ENCODE measurements at places on chromosomes 3 and 15.

GRCh38 chr3:11300970-11301369 is 28.8 kb downstream of the ATG7 start:
- DNase-seq = no peak

GRCh38 chr15:57685306-57686095 is 21.0 kb upstream of the POLR2M start:
- no peak for DNase-seq

DNA sequence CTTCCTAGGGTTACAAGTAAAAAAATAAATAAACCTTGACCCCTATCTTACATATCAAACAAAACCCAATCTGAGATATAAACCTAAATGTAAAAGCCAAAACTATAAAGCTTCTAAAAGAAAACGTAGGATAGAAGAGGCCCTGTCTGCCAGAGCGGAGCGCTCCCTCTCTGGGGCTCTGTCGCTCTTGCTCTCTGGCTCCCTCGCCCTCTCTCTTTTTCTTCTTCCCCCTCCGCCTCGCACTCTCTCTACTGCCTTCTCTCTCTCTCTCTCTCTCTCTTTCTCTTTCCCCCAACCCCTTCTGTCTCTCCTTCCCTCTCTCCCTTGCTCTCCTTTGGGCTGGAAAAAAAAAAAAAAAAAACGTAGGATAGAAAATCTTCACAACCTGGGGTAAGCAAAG is 21.6 kb downstream of the RYK start:
- DNase-seq = no peak

- peak; percentile 58 for DNase-seq
Measured at GRCh38 chr15:75049392-75049791, 26.0 kb downstream of the PPCDC start.

- DNase-seq = no peak
Measured at GRCh38 chr15:23472033-23472432, 25.0 kb upstream of the GOLGA6L2 start.

- no peak for DNase-seq
Measured at GRCh38 chr3:130894130-130894985, 474 bp downstream of the ATP2C1 start.

DNA sequence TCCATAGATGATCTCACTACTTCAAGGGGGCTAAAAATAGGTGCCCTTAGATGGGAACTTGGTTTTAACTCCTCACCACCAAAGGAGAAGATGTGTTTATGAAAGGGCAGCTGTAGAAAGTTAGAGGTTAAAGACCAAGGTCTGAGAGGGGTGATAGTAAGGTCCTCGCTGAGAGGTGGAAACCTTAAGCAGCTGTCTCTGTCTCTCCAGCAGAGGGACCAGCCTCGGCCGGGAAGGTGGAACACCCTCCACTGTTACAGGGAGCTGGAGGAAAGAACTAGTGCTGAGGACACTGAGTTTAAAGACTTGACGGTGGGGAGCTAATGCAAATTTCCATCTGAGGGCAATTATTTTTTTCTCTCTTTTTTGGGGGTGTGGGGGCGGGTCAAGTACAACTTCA is 8.9 kb upstream of the RLBP1 start:
- no peak for DNase-seq

DNA sequence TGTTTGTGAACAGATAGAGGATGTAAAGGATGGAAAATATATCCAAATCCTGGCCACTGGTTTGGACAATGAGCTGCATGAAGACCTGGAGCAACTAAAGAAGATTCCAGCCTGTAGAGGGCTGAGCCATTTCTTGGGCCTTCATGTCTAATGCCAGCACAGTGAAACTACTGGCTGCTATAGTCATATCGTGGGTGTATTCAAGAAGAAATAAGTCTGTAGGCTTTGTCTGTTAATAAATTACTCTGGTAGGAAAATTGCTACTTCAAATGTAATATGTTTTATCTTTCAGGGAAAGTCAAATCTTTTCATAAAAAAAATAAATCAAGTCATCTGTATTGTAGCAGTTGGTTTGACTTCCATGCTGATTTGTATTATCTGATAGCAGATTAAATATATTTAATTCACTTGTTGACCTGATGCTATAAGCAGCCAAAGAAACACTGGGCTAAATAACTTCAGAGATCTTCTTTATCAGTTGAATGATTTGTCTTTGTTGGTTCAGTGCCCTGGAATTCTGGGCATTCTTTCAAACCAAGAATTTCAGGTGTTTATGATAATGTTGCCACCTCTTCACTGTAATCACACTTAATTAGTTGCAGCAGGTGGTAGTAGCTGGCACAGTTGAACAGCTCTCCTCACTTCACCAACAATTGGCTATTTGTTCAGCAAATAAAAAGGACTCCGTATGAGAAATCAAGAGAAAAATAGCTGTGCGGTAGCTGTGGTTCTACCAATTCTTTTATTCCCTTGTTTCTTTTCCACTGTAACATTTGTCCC is 1109.5 kb downstream of the NSUN3 start:
- no peak for DNase-seq

GRCh38 chr3:172751175-172751704 is 714 bp downstream of the ECT2 start:
- DNase-seq = no peak

DNA sequence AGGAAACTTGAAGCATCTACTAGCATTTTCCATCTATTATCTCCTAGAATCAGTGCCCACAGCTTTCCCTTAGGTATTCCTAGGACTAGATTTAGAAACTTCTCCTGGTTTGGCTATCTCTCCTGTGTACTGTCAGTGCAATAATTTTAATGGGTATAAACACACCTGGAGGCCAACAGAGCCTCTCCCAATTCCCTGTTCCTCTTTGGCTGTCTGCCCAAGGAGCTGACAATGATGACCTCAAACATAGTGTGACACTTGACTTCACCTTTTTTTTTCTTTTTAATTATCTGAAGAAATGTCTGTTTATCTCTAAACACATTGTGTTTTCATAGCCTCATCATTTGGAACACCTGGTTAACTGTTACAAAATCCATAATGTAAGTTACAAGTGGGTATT is 754.5 kb upstream of the ALCAM start:
- DNase-seq = no peak
